MG63 (cell line): ENCODE measurements at places on chromosomes 12 and 14.
A peak's percentile ranks its signal among the peaks of the same experiment; 100 is the strongest.

- DNase-seq = peak; percentile 32
Measured at GRCh38 chr12:65881348-65881961, 57.2 kb downstream of the HMGA2 start.

DNA sequence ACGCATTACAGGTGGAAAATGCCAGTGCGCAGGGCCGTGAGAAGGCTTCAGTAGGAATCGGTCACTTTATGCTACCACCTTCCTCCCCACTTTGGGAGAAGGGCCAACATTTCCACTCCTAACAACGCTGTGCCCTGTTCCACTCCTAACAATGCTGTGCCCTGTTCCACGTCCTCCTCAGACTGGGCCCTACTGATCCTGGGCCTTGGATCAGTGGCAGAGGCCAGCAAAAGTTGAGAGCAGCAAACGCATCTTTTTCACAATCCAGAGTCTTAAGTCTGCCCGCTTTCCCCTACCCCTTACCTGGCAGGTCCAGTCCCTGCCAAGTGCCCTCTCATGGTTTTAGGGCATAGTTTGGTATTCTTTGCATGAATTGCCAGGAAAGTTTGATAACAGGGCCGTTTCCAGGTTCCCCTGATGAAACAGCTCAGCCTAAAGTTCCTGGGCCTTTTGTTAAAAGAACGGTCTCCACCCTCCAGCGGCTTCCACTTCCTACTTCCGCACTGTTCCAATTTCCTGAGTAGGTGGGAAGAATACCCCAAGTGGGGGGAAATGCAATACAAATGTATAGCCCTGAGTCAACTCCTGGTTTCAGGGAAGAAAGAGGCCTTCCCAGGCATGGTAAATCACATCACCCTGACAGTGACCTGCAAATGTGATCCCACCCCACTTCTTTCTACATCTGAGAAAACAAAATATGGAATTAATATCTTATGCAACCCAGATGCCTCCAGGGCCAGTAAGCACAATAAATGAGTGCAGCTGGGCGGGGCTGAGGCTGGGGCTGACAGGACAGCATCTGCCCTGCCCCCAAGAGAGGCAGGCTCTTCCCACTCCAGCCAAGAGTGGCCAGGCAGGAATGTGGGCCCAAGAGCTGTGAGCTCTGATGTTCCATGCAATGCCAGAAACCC, 15.0 kb downstream of the KCTD10 start:
- DNase-seq = peak; percentile 94

GRCh38 chr12:69978020-69978419, 153.0 kb downstream of the MYRFL start:
- DNase-seq = no peak

DNA sequence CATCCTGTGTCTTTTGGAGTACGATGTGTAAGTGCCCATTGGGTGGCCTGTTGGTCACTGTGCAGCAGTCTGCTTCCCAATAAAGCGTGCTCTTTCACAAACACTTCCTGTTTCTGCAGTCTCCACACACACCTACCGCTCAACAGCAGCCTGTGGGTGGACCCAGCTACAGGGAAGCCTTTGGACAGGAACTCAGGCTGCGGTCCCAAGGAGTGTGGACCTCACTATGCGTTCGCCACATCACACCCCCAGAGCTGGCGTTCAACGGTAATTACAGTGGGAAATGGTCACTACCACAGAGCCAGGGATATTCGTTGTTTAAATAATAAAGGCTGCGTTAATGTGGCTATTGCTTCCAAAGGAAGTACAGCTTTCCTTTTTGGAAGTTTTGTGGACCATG, 16.2 kb downstream of the PSMC1 start:
- no peak for DNase-seq

GRCh38 chr12:19588951-19589350, 149.7 kb downstream of the AEBP2 start:
- no peak for DNase-seq

DNA sequence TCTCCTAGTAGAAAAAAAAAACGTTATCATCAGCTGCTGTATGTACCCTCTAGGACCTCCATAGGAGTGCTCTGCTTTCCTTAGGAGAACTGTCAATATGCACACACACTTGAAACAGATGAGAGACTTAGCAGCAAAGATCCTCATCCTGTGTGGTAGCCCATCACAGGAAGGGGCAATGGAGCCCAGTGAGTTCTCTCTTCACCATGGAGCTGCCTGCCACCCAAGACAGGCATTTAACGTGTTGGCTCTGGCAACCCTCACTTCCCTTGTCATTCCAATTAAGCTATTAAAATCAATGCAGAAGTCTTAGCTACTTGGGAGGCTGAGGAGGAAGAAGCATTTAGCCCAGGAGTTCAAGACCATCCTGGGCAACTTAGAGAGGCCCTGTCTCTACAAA, 64.8 kb upstream of the PLEKHA5 start:
- no peak for DNase-seq

GRCh38 chr12:62673028-62673815, 206.6 kb downstream of the MON2 start:
- no peak for DNase-seq

GRCh38 chr12:111339321-111339938, 29.5 kb downstream of the PHETA1 start:
- DNase-seq = no peak

DNA sequence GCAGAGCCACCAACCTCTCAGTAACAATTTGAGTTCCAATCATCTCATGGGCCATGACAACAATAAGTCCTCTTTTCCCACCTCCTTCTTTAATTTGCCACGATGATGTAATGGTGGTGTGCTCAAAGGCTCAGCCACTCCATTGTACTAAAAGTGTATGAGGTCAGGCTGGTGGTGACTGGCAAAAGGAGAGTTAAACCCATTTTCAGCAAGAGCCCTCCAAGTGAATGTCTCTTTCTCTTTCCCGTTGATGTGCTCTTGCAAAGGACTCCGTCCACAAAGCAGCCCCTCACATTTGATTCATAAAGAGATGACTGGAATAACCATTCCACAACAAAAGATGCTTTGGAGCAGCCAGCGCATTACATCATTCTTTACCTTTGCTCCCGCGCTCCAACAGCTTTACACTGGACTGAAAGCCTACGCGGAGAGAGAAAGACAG, 41.6 kb downstream of the DUSP16 start:
- no peak for DNase-seq

- DNase-seq = no peak
Measured at GRCh38 chr12:71642264-71642663, 21.4 kb downstream of the ZFC3H1 start.

DNA sequence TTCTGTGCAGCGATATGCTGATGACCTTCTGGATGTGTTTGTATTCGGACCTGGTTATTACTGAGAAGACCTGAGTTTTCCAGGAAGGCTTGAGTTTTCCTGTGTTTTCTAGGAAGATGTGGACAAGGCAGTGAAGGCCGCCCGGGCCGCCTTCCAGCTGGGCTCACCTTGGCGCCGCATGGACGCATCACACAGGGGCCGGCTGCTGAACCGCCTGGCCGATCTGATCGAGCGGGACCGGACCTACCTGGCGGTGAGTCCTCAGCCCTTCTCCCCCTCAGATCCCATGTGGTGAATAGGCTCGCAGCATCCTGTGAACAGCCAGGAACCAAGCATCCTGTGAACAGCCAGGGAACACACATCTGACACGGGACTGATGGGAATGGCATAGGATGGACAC, 16.3 kb downstream of the ALDH2 start:
- no peak for DNase-seq

DNA sequence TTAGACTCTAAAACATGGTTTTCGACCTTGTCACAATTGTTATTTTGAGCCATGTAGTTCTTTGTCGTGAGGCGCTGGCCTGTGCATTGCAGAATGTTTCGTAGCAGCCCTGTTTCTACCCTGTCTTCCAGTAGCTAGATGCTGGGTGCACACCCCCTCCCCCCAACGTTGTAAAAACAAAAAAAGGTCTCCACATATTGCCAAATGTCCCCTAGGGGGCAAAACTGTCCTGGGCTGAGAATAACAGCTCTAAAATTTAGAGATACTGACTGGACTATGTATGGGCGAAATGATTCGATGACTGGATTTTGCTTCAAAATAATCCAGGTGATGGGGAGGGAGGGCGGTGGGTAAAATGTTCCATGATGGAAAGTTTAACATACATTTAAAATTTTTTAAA, 126.1 kb upstream of the FUT8 start:
- no peak for DNase-seq

DNA sequence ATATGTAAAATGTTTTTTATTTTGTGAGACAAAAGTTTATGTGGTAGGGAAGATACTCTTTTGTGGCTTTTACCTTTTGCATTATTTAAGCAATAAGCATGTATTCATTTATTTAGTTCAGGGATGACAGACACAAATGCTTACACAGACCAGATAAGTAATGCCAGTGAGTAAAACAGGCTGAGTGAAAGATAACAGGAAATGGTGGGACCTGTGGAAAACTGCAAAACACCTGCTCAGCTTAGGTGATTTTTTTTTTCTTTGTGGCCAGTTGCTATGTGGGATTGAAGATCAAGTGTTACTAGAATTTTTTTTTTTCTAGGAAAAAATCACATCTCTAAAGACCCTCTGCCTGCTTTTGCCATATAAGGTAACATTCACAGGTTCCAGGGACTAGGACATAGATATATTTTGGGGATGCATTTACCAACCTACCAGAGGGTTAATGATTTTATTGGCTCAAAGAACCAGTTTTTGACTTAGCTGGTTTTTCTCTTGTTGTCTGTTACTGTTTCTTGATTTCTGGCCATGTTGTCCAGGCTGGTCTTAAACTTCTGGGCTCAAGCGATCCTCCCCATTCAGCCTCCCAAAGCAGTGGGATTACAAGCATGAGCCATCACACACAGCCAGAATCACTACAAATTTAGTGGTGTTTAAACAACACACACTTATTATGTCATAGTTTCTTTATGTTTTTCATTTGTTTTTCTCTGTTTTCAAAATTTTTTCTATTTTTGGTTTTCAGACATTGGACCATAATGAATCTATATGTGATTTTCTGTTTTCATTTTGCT, 9.8 kb downstream of the PSMA6 start:
- no peak for DNase-seq

GRCh38 chr14:72680853-72681640, 212.9 kb downstream of the DPF3 start:
- no peak for DNase-seq

DNA sequence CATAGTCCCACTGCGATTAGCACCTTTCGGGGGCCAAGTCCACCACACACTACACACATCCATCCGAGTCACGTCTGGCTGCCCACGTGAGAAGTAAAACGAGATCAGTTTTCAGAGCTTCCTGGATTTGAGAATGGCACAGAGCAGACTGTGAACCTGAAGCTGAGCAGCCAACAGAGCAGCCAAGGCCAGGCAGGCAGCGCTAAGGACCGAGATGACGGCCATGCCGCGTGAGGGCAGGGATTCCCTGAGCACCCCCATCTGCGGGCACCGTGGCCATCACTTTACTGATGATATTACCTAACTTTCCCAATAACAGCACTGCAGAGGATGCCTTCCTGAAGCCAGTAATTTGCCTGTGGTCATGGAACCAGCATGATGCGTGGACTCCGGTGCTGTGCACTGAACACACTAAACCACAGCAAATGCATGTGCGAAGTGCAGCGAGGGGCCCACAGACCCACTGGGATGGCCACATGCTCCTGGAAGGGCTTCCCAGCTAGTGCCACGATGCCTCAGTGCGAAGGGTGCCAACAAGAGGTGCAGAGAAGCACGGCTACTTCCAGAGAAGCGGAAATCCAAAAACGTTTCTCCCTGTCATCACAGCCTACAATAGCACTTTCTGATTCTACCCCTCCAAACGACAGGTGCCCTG, 56.0 kb downstream of the RNF34 start:
- DNase-seq = no peak

- no peak for DNase-seq
Measured at GRCh38 chr12:46569826-46570439, 197.4 kb upstream of the SLC38A2 start.

DNA sequence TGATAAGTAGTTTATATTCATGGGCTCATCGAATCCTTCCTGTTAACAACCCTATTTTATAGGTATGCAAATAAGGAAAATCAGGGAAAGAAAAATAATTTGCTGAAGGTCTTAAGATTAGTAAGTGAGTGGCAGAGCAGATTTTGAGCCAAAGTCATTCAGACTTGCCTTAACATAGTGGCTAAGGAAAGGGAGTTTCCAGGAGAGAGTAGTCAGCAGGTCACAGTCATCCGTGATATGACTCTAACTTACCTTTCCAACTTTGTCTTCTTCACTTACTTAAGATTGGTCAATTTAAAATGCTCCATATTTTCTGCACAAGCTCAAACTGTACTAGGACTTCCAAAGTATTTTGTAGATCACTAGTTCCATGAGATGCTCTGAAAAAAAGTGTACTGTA, 46.6 kb downstream of the AKAP6 start:
- DNase-seq = no peak

GRCh38 chr12:98402091-98402490, 113.3 kb upstream of the TMPO start:
- no peak for DNase-seq

- no peak for DNase-seq
Measured at GRCh38 chr12:89418228-89418910, 66.1 kb upstream of the DUSP6 start.

DNA sequence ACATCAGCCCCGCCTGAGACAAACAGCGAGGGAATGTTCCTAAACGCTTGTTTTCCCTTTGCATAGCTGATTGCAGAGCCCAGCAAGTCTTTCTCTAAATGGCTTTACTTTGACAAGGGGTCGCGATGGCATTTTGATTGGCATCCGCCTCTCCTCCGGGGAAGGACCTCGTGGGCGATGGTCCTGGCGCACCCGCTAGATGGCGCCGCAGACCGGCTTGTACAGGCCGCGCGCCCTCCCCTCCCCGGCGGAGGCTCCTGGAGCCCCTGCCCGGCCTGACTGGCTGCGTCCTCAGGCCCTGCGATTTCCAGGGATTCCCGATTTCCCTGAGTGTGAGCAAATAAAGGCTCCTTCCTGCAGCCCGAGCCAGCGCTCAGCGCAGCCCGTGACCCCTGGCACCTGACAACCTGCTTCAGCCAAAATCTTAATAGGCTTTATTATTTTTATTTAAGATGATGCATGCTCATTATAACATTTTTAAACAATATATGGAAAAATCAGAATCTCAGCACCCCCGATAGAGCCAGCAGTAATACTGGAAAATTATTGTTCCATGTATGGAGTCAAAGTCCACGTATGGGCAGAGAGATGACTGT, 468.3 kb downstream of the AACS start:
- DNase-seq = peak; percentile 61
